Activated T-helper 1 cell treated with Interleukin-2 at 50 U/mL for 16 hours (primary cell): ENCODE measurements at places on chromosomes 2 and 18.

- no peak for DNase-seq
Observed at GRCh38 chr2:59277671-59278070, 1036.5 kb upstream of the FANCL start.

DNA sequence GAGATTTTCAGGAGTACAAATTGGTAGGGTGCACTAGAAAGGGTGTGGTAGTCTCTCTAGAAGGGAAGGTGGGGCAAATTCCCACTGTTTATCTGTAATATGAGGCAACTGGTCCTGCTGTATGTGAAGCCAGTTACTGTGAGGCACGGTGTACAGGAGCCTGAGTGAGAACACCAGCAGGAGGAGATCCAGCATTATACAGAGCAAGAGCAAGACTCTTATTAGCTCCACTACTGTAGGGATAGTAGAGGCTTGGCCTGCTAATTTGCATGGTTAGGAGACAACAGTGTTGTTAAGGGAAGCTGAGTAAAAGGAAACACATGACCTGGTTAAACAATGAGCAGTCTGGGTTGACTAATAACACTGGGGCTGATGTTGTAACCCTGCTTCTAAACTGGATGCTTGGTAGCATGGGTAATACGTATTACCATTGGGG is 76.3 kb upstream of the WDSUB1 start:
- DNase-seq = no peak

GRCh38 chr2:120560330-120560729 is 175.3 kb upstream of the GLI2 start:
- DNase-seq = no peak

GRCh38 chr2:191049728-191050639 is 36.0 kb upstream of the STAT1 start:
- no peak for DNase-seq

- no peak for DNase-seq
Observed at GRCh38 chr2:171852366-171852888, 41.6 kb downstream of the SLC25A12 start.

- DNase-seq = no peak
Observed at GRCh38 chr18:50757358-50757757, 62.5 kb downstream of the MRO start.

DNA sequence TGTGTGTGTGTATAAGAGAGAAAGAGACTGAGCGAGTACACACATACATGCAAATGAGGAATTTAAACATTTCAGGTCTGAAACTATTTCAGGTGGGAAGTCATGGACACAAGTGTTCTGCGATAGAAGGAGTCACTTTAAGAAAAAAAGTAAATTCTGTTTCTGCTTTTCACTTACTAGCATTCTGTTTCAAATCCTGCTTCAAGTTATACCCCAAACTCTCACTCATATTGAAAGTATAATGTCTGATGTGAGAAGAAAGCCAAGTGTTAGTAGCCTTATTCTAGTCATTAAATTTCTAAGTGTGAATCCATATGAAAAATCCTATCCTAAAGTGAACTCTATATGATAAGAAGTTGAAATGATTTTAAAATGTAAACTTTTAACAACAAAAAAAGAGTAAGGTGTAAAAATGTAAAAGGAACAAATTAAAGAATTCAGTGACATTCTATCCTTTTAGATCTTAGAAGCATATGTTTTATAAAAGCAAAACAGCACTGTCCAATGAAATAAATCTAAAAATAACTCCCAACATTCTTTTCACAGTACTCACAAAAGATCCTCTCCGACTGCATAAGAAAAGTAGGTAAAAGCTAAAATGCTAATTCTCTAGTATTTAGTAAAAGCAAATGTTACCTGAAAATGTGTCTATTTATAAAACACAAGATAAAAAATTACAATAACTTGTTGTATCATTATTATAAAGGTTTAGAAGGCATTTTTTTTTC is 570.6 kb downstream of the ZEB2 start:
- DNase-seq = no peak

- DNase-seq = no peak
Observed at GRCh38 chr2:10289352-10289751, 13.4 kb upstream of the HPCAL1 start.

DNA sequence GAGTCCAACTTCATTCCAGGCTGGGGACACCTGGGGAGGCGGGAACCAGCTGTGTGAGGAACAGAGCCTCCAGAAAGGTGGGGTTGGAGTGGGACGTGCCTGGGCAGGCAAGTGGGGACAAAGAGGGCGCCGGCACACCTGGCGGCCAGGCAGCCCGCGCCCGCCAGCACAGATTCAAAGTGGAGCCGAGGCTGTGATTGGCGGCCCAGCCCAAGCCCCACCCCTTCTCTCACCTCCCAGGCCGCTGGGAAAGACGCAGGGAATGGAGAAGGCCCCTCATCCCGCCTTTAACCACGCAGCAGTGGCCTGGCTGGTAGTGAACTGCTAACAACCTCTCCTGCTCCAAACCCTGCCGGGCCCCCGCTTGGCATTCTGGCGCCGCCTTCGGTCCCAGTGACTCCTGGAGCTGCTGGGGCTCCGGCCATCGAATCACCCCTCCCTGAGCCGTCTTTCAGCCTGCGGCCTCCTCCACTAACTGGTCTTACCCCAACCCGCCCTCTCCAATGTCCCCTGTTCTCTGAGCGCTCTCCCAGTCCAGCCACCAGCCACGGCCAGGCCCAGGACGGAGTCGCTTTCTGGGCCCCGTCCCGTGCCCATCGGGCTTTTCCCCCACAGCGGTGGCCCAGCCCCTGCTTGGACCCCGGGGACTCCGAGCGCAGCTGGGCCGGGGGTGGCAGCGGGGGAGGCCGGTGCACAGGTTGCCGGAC is 27.9 kb upstream of the PTMA start:
- DNase-seq = no peak

DNA sequence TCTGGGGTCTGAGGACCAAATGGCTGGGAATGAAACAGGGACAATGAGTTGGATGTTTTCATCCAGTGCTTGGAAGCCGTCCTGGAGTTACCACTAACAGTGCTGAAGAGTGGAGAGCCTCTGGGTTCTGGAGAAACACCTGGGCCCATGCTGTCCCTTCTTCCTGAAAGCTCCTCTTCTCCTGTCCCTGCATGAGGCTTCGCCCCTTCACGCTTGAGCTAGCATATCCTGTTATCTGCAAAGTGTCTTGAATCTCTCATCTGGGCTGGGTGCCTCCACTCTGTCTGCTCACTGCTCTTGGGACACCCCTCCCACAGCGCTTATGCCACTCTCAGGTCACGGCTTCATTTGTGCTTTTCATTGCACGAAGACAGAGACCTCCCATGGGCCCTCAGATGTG is 154.5 kb downstream of the MYCN start:
- no peak for DNase-seq

GRCh38 chr2:159402790-159403189 is 116.3 kb upstream of the WDSUB1 start:
- DNase-seq = no peak

GRCh38 chr18:62324181-62324828 is 805 bp upstream of the TNFRSF11A start:
- DNase-seq = no peak

DNA sequence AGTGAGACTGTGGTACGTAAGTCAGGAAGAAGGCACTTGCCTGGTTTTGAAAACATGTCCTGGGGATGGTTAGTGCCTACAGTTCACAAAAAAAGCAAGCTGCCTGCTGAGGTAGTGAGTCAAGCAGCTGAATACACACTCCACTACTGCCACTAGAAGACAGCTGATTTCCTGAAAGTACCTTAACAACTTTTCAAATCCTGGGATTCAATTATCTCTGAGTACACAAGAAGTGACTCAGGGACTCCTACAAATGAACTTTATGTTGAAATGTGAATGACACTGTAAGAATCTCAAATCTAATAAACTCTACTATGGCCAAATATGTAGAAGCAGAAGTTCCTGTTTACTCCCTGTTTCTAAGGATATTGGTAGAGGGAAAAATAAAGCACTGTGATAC is 58.0 kb upstream of the ARL5A start:
- DNase-seq = no peak

- no peak for DNase-seq
Observed at GRCh38 chr18:23244401-23244800, 109.1 kb downstream of the CABLES1 start.

DNA sequence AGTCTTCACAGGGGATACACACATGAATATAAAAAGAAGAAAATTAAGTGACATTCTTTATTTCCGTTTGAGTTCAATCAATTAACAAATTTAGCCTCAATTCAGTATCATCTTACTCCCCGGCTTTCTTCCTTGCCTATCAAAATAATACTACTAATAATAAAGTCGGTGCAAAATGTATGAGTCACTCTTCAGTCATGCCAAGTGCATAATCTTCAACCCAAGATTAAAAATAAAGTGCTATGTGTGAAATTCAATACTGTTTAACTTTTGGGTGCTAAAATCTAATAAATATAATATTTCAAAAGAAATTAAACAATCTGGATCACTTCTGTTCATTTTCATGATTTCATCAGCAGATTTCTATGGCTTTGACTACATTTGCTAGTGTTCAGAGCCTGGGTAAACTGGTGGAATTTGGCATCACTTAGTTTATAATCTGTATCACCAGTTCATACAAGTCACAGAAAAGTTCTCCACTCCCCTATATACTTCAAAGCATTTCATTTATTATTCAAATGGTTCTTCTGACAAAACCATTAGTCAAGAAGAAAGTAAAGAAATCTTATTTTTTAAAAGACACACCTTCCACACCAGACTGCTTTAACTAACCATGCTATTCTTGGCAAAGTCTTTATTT is 183.6 kb downstream of the THADA start:
- DNase-seq = no peak

GRCh38 chr2:196944570-196944969 is 18.1 kb upstream of the PGAP1 start:
- no peak for DNase-seq

DNA sequence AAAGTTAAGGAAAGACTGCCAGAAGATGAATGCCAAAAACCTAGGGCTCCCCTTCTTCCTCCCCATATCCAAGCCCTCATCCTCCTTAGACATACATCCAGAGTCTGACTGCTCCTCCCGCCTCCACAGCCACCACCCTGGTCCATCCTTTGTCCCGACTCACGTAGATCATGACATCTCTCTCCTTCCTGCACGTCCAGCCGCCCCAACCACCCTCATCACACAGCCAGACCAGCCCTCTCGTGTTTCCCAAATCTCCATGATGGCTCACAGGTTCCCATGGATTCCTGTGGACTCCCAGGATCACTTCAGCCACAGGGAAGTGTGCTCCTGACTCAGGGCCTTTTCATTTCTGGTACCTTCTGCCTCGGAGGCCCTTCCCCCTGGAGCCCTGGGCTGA is 47.8 kb upstream of the CAB39 start:
- DNase-seq = no peak

DNA sequence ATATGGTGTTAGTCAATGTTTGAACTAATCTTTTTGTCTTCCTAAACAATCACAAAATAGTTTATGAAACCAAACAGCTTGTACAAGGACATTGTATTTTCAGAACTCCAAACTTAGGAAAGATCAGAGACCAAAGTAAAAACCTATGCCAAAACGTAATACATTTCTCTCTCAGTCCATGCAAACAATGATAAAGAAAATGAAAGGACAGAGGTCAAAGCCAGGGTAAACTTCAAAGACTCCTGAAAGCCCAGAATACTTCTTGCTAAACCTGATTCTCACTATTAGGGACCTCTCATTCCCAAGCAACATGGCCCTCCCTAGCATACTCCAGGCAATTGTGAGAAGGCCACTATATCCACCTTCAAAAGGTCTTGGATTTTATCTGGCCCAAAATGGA is 105.1 kb upstream of the GALNT5 start:
- DNase-seq = no peak

DNA sequence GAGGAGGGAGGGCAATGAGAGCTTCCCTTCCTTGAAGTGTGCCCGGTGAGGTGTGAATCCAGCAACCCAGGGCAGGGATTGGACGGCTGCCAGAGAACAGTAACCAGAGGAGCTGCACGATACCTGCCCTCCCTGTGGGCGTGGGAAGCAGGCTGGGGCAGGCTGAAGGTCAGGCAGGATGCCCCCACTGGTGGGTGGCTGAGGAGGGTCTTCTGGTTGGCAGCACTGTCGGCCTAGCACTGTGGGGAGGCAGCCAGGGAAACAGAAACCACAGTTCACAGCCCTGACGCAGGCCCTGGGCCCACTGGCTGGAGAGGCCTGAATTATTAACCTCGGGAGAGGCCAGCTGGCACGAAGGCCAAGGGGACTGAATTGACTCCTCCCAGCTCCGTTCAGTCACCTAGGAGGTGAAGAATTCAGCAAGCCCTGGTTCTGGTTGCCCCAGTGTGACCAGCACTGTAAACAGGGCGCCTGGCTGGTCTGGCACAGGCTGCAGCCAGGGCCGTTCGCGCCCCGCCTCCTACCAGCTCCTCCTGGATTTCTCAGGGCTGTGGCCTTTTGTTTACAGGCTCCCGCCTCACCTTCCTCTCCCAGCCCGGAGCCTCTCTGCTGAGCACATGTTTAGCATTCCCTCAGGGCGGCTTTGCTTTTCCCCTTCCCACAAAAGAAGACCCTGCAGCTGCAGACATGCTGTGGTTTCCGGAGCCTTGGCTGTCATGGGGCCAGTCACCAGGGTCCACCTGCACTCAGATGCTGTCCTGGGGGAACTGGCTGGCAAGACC is 97.8 kb downstream of the B3GNT2 start:
- no peak for DNase-seq

DNA sequence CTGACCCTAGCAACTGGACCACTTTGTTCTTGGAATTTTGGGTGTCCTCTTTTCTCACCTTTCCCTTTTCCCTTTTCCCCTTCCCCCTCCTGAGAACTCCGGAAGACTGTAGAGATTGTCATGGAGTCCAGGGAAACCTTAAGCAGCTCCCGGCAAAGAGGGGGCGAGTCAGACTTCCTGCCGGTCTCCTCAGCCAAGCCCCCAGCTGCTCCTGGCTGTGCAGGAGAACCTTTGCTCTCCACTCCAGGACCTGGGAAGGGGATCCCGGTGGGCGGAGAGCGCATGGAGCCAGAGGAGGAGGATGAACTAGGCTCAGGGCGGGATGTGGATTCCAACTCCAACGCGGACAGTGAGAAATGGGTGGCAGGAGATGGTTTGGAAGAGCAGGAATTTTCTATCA is 20.5 kb downstream of the SETBP1 start:
- DNase-seq = no peak

- DNase-seq = no peak
Observed at GRCh38 chr2:160635488-160635887, 141.9 kb upstream of the RBMS1 start.

- no peak for DNase-seq
Observed at GRCh38 chr2:238106339-238106697, 6.2 kb downstream of the ESPNL start.

DNA sequence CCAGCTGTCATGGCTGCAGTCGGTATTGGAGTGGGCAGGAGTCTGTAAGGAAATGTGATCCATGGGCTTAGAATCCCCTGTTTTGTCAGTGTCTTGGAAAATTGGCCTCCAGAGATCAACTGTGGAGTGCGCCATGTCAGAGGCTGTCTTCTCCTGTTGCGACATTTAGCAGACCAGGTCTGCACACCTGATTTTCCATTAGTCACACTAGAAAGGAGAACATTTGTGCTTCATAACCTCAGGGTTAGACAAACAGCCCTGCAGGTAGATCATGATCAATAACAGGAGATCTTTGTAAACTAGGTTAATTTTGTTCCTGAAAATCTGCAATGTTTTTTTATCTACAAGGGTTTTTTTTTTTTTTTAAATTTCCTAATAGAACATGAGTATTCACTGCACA is 28.0 kb downstream of the LDLRAD4 start:
- DNase-seq = no peak

- DNase-seq = no peak
Observed at GRCh38 chr2:149037851-149038250, 648 bp upstream of the LYPD6B start.
